ENCODE measurements at places on chromosomes 11 and 22.

GRCh38 chr11:91596111-91596510 lies 628.5 kb upstream of the FAT3 start:
- no peak for DNase-seq

GRCh38 chr11:119691701-119692539 lies 37.1 kb downstream of the NECTIN1 start:
- DNase-seq, result no peak

GRCh38 chr11:86818462-86819192 lies 18.3 kb downstream of the PRSS23 start:
- DNase-seq, result no peak

DNA sequence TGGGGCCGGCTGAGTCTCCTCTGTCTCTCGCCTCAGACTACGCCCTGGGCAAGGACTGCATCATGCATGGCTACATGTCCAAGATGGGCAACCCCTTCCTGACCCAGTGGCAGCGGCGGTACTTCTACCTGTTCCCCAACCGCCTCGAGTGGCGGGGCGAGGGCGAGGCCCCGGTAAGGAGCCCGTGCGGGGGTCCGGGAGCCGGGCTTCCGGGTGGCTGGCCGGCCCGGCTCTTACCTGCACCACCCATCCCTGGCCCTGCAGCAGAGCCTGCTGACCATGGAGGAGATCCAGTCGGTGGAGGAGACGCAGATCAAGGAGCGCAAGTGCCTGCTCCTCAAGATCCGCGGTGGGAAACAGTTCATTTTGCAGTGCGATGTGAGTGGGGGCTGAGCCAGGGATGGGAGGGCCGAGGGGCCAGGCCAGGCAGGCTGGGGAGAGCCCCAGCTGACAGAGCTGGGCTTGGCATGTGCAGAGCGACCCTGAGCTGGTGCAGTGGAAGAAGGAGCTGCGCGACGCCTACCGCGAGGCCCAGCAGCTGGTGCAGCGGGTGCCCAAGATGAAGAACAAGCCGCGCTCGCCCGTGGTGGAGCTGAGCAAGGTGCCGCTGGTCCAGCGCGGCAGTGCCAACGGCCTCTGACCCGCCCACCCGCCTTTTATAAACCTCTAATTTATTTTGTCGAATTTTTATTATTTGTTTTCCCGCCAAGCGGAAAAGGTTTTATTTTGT lies 4.1 kb upstream of the ANKRD13D start:
- no peak for DNase-seq

GRCh38 chr11:33869481-33870422 lies 22.1 kb downstream of the LMO2 start:
- DNase-seq, result no peak

DNA sequence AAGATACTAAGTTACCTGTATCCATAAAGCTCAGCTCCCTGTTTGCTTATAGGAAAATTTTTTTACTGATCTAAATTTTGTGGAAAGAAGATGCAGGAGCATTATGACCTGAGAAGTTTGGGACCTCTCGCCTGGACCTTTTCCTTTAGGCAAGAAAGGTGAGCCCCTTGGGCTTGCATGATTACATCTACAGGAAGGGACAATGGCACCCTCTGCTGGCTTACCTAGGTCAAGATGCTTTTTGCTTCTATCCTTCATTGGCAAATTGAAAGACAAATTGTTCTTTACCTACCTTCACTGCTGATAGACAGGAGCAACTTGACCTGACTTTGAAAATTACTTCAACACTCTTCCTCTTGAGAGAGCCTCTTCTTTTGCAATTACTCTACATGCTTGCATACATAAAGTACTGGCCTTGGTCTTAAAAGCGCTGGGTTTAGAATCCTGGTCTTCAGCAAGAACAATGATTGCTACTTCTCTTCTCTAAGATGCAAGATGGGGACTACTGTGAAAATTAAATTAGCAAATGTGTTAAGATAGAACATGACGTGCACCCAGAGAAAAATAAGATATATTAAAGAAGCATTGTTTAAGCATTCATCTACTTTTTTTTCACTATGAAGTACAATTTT lies 147.2 kb downstream of the TRPC6 start:
- DNase-seq, result no peak

DNA sequence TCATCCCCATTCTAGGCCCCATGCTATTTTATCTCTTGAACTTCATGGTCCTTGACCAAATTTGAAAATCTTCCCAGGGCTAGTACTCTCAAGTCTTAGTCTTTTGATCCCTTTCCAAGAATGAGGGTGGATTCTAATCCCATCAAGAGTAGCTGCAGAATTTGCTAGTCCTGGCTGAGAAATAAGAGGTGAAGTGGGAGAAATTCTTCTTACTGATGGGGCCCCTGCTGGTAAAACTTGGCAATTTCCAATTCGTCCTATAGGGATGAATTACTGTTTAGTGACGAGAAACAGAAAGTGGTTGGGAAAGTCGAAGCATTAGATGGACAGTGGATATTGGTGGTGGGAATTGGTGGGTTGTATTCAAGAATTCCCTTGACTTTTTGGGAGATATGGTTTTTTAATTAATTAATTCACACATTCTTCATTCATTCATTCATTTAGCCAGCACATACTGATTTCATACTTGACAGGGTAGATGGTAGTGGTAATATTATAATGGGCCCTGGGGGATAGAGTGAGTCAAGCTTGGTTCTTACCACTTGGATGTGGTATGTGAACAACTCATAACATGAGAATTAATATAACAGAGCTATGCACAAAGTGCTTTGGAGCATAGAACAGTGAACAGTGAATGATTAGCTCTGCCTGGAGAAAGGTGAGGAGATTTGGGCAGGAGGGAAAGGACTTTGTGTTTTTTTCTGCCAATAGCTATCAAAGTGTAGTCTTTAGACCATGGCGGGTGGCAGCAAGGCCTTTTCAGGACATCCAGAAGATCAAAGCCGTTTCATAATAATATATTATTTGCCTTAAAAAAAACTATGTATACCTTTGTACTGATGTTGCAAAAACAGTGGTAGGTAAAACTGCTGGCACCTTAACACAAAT lies 103.8 kb downstream of the STIM1 start:
- DNase-seq, result no peak

DNA sequence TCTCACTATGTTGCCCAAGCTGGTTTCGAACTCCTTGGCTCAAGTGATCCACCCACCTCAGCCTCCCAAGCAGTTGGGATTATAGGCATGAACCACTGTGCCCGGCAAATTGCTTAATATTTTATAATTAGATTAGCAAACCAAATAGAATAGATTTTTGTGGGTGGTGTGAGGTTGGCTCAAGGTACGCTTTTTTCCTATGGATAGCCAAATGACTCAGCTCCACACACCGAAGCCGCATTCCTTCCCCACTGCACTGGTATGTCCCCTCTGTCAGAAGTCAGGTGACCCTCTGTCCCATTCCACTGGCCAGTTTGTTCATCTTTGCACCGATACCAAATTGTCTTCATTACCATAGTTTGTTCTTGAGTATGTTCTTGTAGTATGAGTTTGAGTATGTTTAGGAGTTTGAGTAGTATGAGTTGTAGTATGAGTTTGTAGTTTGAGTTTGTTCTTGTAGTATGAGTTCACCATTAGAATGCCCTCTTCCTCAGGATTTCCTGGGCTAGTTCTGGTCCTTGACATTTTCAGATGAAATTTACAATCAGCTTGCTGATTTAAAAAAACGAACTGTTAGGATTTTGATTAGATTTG lies 19.4 kb downstream of the SUSD2 start:
- DNase-seq, result no peak

DNA sequence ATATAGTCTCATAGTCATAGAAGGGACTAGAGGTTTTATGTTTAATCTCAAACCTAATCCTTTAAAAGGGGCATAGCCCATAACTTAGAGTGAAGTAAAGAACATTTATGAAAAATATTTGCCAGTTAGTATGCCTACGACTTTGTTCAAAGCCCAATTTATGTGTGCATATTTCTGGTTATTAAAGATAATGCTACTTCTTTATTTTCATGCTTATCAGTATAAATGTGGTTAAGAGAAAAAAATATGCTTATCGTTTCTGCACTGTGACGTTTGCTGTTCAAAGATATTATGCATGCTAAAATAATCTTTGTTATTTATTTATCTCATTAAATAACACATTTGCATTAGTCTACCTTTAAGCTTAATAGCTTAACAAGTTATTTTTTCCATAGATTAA lies 343.9 kb downstream of the DYNC2H1 start:
- DNase-seq, result no peak

GRCh38 chr11:10360835-10361234 lies 56.0 kb downstream of the ADM start:
- no peak for DNase-seq

- no peak for DNase-seq
These were observed 23.9 kb upstream of the ZC3H12C start for GRCh38 chr11:110069158-110069737.

DNA sequence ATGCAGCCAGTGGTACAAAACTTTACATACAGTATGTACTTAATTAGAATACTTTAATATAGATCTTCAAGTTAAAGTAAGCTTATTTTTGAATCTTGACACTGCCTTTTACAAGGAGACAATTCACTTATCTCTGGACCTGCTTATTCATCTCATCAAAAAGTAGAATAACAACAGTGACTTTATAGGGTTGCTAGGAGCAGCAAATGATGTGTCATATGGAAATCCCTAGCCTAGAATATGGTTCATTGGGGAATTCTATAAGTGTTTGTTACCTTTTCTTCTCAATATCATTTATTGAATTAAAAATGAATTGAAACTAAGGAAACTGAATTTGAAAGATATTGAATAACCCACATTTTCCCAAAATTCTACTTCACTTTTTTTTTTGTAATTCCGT lies 45.0 kb upstream of the FIBIN start:
- DNase-seq, result no peak

- DNase-seq, result no peak
These were observed 76.4 kb upstream of the SHISAL1 start for GRCh38 chr22:44389181-44389580.

- no peak for DNase-seq
These were observed 54.4 kb downstream of the SLC17A6 start for GRCh38 chr11:22392561-22392960.

- no peak for DNase-seq
These were observed 4.2 kb upstream of the NEAT1 start for GRCh38 chr11:65418431-65418680.

- no peak for DNase-seq
These were observed 167.0 kb upstream of the B3GAT1 start for GRCh38 chr11:134578807-134579723.

DNA sequence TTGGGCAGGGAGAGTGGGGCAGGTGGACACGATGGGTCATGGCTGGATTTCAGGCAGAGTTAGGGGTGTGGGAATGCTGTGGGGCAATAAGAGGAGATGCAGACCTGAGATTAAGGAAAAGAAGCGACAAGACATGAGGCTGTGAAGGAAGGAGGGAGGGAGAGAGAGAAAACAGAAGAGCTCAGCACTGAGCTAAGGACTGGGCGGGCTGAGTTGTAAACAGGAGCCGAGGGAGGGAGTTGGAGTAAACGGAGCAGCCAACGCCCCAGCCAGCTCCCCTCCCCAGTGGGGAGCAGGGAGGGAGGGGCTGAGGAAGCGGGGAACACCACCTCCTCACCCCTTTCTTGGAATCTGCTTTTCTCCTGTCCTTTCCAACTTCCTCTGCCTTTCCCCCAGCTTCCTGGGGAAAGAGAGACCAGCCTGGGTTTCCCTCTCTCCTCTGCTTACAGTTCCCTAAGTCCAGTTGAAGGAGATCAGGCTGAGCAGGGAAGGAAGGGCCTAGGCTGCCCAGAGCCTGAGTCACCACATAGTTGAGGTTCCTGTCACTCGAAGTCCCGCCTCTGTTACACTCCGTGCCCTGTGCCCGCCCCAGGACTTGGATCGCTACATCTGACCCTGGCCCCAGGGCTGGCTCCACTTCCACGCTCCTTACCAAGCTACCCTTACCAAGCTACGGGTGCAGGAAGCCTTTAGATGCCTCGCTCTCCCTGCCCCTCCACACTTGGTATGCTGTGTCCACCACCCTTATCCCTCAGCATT lies 6.7 kb upstream of the AHNAK start:
- peak; percentile 14 for DNase-seq

DNA sequence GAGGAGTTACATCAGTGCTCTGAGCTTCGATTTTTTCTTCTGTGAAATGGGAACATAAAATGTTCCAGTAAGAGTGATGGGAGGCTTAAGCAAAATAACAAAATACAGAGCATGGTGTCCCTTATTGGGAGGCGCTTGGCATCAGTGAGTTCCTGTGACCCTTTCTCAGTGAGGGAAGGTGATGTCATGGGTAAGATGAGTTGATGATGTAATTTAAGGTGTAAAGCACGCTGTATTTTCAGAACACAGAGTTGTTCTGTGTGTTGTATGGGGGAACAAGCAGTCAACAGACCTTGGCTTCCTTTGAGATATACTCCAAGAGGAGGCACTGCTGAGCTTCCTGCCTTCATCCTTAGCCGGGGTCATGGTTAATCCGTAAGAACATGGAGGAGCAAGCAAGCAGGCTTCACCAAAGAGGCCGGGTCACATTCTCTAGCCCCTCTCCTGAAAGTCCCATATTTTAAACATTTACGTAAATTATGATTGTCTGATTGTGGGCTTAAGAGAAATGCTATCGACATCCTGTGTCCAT lies 266.7 kb downstream of the LARGE1 start:
- no peak for DNase-seq

DNA sequence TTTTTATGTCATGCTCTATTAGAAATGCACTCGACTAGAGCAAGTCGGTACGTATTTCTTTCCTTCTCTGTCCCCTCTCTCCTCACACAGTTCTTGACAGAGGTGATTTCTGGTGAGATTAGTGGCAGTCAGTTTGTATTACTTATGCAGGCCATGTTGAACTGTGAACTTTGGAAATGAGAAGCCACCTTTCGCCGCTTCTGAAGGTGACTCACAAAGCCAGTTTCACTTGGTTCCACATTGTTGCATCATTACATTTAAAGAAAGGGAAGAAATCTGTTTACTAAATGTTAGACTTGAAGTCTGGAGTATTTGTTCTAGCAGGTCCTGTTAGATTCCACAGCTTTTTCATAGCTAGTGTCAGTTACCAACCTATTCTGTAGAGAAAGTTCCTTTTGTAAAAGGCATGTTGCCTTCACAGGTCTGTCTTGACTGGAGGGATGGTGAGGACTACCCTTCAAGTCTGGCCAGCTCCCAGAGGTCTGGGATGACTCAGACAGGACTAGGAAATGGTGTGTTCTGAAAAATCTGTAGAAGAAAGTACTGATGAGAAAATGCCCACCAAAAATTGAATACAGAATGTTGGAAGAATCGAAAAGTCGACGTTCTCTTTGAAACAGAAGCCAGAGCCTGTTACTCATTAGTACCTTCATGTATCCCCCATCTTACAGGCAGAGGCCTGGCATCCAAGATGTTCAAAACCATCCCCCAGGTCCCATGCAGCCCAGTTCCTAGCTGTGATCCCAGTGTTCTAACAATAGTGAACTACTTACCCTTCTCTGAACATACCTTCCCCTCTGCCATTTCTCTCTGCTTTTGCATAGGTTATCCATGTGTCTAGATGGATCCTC lies 181.4 kb downstream of the DBX1 start:
- DNase-seq, result no peak

DNA sequence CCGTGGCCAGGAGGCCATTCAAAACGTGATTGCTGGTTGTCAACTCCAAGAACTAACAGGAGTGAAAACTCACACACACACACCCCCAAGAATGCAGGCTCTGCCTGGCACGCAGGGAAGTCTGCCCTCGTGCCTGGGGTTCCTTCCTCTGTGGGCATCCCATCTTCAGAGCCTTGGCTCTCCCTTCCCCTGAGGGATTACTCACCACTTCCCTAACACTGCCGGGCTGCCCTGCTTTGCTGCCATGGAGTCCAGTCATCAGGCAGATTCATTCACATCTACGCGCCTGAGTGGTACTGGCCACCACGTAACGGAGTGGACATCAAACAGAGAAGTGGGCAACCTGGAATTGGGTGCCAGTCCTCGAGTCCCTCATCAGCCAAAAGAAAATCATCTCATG lies 120.7 kb upstream of the TMEM45B start:
- no peak for DNase-seq
